ENCODE measurements at places on chromosomes 11 and 22.

DNA sequence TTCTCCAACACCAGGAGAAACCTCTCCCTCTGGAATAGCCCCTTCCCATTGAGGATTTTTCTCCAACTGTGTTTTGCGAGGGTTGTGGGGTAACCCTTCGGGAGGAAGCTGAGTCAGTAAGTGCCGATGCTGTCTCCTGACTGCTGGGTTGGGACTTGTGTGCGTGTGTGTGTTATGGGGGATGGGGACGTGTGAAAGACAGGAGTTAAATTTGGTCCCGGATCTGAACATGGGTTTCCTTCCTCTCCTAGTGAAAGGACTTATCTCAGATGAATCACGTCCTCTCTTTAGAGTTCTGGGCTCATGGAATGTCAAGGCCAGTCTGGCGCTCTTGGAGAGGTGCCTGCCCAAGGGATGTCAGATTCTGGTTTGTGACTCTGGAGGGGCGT lies 33.3 kb downstream of the KIAA1671 start:
- no peak for DNase-seq

GRCh38 chr11:132586801-132587200 lies 945.5 kb downstream of the OPCML start:
- DNase-seq, result no peak

- DNase-seq, result no peak
These were observed 1.7 kb upstream of the FZD4 start for GRCh38 chr11:86956905-86957195.

- no peak for DNase-seq
These were observed 9.6 kb downstream of the FGF4 start for GRCh38 chr11:69765498-69765995.

- no peak for DNase-seq
These were observed 9.1 kb downstream of the TSPAN32 start for GRCh38 chr11:2310786-2311352.

DNA sequence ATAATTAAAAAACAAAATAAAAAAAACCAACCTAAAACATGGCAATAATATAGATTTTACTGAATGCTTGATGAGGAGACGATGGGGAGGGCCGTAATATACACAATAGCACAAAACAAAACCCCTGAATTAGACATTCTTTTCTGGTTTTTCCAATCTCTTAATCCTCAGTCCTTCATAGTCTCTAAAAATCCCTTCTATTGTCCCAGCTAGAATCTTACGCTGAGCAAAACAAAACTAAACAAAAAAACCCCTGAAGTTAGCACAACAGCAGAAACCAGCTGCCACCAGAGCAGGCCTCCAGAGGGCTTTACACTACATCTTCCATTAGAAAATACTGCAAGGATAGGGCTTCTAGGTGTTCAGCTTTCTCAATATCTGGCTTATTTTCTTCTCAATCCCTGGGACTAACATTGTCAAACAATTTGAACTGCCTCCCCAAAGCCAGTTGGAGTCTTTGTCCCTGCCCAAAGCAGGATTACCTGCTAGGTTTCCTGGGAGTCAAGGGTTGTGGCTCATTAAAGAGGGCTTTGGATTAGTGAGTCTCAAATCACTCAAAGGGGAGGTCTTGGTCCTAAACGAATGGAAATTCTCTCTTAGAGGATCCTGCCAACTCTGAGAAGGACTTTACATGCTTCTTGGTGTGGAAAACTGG lies 2.1 kb upstream of the RNF26 start:
- no peak for DNase-seq

- no peak for DNase-seq
These were observed 44.4 kb downstream of the ARHGAP42 start for GRCh38 chr11:100731471-100731870.

DNA sequence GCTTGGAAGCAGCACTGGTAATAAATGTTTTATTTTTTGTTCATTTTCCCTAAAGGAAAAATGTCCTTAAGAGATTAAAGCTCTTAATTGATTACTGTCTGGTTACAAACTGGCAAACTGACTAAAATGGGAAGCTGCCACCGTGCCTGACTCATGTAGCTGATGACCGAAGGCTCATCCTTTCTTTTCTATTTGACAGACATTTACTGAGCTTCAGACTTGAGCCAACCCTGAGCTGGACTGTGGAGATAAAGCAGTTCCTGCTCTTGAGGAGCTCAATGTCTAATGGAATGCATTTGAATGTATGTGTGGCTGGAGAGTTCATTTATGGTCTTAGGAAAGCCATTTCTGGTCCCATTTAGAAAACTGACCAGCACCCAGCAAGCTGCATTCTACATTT lies 91.3 kb downstream of the RNF169 start:
- DNase-seq, result no peak

DNA sequence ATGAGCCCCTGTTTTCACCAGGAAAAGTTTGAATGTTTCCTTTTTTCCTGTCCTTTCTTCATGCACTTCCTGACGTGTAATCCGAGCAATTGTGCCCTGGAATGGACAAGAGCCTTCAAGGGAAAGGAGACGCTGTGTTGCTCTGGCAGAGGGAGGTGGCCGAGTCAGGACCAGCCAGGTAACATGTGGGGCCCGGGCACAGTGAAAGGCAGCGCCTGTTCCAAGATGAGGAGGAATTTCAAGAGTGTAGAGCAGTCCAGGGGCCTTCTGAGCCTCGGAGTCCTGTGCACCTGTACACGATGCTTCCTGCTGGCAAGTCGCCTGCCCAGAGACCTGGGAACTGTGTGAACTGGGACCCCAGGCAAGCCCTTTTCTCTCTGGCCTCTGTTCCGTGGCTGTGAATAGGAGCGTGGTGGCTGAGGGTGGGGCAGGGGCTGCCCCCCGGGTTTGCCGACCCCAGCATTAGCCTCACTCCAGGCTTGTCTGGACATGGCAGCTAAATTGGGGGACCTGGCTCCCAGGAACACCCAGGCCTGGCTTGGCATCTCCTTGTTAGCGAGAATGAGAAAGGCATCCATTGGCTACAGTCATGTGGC lies 92.0 kb downstream of the MYEOV start:
- no peak for DNase-seq

DNA sequence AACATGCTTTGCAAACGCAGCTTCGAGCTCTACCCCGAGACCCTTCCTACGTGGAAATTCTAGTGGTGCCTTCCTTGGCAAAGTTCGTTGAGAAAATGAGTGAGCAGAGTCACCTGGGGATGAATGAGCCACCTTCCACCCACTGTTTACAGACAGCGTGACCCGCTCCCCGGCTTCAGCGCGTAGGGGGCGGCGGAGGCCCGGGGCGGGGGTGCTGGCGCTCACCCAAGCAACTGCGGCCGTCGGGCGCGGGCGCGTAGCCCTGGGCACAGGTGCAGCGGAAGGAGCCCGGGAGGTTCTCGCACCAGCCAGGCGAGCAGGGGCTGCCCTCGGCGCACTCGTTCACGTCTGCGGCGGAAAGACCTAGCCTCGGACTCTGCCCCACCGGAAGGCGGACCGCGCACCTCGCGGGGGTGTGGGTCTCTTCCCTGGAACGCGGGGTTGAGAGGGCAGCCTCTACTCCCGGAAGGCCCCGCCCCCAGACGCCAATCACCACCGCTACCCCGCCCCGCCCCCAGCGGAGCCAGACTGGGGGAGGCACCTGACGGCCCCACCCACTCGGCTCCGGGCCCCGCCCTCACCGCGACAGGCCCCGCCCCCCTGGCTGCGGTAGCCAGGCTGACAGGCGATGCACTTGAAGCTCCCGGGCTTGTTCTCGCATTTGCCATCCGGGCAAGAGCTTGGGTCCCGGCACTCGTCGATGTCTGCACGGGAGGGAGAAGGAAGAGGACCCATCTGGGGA lies 11.8 kb downstream of the LTBP3 start:
- peak; percentile 98 for DNase-seq

GRCh38 chr11:45146072-45147016 lies at the start of gene PRDM11:
Gene PRDM11 (plus strand): TSS chr11:45146639. CDS start chr11:45181767, 35,128 bp downstream.
- peak; percentile 47 for DNase-seq

DNA sequence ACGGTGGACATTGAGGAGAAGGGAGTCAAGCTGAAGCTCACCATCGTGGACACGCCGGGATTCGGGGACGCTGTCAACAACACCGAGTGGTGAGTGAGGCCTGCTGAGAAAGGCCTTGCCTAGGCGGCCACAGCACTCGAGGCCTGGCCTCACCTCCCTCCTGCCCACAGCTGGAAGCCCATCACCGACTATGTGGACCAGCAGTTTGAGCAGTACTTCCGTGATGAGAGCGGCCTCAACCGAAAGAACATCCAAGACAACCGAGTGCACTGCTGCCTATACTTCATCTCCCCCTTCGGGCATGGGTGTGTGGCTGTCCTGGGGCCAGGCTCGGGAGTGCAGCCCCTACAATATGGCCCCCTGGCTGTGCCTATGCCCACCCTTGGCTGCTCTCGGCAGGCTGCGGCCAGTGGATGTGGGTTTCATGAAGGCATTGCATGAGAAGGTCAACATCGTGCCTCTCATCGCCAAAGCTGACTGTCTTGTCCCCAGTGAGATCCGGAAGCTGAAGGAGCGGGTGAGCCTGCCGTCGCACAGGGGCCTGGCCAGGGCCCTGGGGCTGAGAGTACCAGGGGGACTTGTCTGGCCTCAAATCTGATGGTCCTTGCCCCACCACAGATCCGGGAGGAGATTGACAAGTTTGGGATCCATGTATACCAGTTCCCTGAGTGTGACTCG lies 3.0 kb upstream of the GP1BB start:
- DNase-seq, result no peak

- no peak for DNase-seq
These were observed 31.1 kb downstream of the MRGPRX4 start for GRCh38 chr11:18203723-18204122.

DNA sequence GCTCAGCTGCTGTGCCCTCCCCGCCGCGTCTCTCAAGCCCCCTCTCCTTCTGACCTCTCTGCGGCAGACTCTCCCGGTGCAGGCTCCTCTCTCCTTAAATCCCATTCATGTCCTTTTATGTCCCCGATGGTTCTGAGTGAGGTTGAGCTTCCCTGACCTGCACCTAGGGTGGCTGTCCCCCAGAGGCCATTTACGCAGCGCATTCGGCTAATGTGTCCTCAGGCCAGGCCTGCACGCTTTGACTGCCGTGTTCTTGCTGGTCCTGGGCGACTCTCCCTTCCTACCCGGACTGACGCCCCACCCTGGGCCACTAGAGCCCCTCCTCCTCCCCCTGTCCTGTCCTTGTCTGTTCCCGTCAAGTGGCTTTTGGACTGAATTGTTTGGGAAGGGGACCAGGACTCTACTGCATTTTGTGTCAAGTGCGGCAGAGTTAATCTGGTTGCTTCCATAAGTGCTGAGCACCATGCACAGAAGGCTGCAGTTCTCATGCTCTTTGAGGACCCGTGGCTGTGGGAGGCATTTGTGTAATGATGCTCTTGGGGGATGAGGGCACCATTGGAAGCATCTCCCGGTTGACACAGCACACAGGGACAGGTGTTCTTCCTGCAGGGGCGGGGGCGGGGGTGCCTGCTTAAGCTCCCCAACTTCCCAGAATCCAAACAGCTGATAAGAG lies 37.1 kb downstream of the IGHMBP2 start:
- no peak for DNase-seq

DNA sequence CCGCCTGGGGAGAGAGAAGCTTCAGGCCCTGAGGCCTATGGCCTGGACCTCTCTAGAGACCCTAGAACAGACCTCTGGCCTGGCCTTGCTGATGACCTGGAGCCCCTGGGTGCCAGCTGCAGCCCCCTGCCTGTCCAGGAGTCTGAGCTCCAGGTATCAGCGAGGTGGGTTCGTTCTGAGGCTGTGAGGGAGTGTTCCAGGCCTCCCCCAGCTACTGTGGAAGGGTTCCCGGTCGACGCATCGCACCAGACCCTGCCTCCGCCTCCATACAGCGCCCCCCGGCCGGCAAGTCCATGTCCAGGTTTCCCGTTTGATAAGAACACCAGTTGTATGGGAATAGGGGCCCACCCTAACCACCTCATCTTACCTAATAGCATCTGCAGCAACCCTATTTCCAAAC lies 111.1 kb downstream of the KCNQ1 start:
- no peak for DNase-seq

DNA sequence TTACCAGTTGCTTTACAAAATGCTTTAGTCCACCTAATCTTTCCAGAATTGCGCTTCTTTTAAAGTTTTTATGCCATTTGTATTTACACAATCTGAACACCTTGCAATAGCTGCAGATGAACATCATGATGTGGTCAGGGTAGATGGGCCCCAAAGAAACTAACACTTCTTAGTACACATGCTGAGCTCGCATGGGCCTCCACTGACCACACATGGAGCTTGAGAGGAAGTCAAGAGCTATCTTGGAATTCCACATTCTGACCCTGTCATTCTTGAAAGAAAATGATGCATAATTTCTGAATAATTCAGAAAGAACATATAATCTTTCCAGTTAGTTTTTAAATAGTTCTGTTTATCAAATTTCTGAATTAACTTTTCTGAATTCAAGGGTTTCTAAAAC lies 7.7 kb downstream of the LIPT2 start:
- no peak for DNase-seq

DNA sequence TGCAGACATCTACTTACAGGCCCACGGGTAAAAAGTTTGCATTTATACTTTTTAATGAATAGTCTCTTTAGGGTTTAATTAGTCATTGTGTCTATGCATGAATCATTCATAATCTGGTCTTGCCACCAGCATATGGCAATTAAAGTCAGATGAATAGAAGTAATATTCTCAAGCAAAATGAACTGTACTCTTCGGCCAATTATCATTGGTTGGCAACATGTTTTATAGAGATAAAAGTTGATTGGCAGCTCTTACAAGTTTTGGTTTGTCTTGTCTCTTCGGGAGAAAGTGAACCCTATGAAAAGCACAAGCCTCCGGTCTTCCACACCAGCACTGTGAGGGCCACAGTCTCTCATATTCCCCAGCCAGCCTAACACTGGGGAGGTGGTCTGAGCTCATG lies 97.8 kb downstream of the OSBP2 start:
- DNase-seq, result no peak

- DNase-seq, result no peak
These were observed 696.5 kb upstream of the CHORDC1 start for GRCh38 chr11:90919332-90919731.

GRCh38 chr11:112789481-112789880 lies 171.7 kb upstream of the NCAM1 start:
- DNase-seq, result no peak

GRCh38 chr22:20407829-20408228 lies 13.9 kb downstream of the ZNF74 start:
- no peak for DNase-seq

- no peak for DNase-seq
These were observed 3.3 kb upstream of the CRACR2B start for GRCh38 chr11:824292-824880.
